T-helper 17 cell (primary cell): ENCODE measurements at places on chromosomes 12 and 14. TPM values are rescaled to one million over a fixed set of nuclear protein-coding genes. Genes with fewer than 3 reads are reported as not detected.
A peak's percentile ranks its signal among the peaks of the same experiment; 100 is the strongest.

DNA sequence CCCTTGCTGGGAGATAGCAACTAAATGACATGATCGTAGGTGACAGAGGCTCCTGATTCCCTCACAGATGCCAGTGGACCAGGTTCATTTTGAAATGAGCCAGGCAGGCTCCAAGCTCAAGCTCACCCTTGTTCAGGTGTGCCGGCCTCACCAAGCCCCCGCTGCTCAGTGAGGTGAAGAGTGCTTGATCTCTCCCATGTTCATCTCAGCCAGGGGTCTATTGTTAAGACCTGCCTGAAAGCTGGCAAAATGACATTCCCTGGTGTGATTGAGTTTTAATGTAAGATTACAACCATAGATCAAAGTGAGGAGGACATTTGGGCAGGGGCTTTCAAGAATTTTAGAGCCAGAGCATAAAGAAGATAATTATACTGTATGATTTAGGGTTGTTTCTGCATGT, 497.9 kb downstream of the EGLN3 start:
- DNase-seq = no peak

- DNase-seq = no peak
Measured at GRCh38 chr14:61766151-61766550, 3.9 kb downstream of the SNAPC1 start.

- no peak for DNase-seq
Measured at GRCh38 chr14:103801459-103801858, 45.9 kb downstream of the PPP1R13B start.

- DNase-seq = no peak
Measured at GRCh38 chr12:57462912-57463253, 3.3 kb downstream of the GLI1 start.

- no peak for DNase-seq
Measured at GRCh38 chr12:1553987-1554982, 40.1 kb downstream of the FBXL14 start.

DNA sequence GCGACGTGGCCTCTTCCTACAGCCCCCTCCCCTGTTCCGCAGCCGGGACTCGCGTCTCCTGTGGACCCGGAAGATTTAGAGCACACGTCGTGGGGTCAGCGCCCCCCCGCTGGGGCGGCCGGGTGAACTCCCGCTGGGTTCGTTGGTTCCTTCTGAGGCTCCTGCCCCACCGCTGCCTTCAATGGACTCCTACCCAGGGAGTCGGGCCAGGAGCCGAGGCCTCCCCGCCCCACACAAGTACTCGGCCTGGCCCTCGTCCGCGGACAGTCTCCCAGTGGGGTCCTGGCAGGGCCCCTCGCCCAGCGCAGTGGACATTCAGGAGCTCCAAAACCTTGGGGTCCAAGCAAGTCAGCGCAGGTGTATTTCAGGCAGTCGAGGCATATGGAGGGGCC, 1.2 kb downstream of the MMP17 start:
- DNase-seq = no peak

GRCh38 chr14:63852817-63853731, at the start of gene SYNE2:
SYNE2 (plus strand) TSS chr14:63853004; CDS start chr14:63909149, 56,145 bp downstream.
- DNase-seq = peak; percentile 80

DNA sequence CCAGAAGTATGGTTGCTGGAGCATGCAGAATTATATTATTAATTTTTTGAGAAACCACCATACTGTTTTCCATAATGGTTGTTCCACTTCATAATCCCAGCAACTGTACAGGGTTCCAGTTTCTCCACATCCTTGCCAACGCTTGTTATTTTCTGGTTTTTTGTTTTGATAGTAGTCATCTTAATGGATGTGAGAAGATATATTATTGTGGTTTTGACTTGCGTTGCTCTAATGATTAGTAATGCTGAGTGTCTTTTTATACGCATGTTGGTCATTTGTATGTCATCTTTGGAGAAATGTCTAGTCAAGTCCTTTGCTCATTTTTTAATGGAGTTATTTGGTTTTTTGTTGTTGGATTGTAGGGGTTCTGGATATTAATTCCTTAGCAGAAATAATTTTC, 58.1 kb downstream of the DAAM1 start:
- DNase-seq = no peak

- no peak for DNase-seq
Measured at GRCh38 chr12:9811621-9812020, 15.7 kb upstream of the KLRF1 start.

DNA sequence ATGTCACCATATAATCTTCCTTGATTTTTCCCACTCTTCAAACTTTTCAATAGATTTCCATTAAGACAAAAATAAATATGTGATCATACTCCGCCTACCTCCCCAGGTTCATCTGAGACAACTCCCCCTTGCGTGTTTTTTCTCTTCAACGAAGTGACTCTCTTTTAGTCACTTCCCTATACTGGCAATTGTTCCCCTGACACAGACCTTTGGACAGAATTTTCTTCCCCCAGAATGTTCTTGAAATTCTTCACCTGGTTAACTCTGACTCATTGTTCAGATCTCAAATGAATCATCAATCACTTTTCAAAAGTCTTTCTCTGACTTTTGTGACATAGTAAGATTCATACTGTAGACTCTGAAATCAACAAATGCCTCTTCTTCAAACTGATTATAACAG, 727.3 kb upstream of the LMO3 start:
- no peak for DNase-seq

DNA sequence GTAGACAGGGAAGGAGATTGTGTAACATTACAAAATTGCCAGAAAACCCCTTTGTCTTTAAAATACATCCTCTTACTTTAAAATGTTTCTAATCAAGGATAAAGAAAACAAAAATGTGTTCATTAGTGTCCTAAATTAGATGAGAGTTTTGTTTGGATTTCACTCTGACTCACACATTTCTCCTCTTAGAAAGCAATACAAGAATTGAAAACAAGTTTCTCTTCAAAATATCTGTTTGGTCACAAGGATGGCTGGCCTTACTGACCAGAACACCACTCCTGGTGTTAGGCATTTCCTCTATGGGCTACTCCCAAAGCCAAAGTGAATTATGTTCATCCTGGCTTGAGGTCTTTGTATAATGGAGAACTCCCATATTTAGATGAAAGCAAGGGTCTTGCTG, 6.4 kb downstream of the GUCY2C start:
- no peak for DNase-seq

- DNase-seq = no peak
Measured at GRCh38 chr14:28102001-28102400, 664.6 kb upstream of the FOXG1 start.

- no peak for DNase-seq
Measured at GRCh38 chr12:92493816-92494215, 209.0 kb upstream of the PLEKHG7 start.

- DNase-seq = peak; percentile 69
Measured at GRCh38 chr14:105090493-105091053, 25.3 kb upstream of the GPR132 start.

Gene MSI1
- not detected for total RNA-seq

Gene BHLHE41
- total RNA-seq = 0.37 TPM

Gene BEGAIN
- total RNA-seq = 0.50 TPM

Gene EML5
- total RNA-seq = 3.1 TPM

Gene CD163
- 0.89 TPM for total RNA-seq
